ENCODE measurements at places on chromosomes 16 and 17.
A peak's percentile ranks its signal among the peaks of the same experiment; 100 is the strongest.

GRCh38 chr17:18315562-18315922, 449 bp downstream of the SMCR8 start:
- peak; percentile 34 for DNase-seq

DNA sequence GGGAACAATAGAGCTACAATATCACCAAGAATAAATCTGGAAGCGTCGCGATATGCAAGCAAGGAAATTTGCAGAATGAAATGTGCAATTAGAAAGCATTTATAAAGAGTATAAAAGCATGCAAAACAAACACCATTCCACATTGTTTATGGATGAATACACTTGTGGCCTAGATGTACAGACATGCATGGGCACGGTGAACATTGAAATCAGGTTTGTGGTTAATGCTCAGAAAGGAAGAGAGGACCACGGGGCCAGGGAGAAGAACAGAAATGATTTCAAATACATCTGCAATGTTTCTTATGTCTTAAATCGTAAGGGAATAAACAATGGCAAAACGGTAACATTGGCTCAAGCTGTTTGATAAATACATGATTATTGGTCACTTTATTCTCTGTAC, 235.9 kb downstream of the FOXL1 start:
- DNase-seq = no peak

- DNase-seq = no peak
Measured at GRCh38 chr16:22857296-22858025, 43.5 kb downstream of the HS3ST2 start.

DNA sequence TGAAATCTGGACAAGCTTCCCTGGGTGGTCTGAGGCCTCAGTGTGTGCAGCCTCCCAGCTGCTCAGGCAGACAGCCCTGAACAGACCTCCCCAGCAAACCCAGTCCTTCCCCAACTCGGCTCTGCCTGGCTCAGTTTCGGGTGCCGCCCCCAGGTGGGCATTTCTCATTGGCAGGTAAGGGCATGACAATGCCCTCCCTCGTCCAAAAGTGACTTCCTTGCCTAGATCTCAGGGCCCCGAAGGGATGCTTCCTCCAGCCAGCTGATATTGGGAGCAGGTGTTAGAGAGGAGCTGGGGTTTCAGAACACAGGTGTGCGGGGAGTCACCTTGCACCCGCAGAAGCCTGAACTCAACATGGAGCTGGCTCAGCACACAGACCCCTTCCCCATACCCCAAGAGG, 3.8 kb upstream of the PPL start:
- DNase-seq = no peak

GRCh38 chr16:3839402-3840184, 40.9 kb downstream of the CREBBP start:
- no peak for DNase-seq

GRCh38 chr16:12545792-12546342, 257.8 kb downstream of the CPPED1 start:
- DNase-seq = no peak

DNA sequence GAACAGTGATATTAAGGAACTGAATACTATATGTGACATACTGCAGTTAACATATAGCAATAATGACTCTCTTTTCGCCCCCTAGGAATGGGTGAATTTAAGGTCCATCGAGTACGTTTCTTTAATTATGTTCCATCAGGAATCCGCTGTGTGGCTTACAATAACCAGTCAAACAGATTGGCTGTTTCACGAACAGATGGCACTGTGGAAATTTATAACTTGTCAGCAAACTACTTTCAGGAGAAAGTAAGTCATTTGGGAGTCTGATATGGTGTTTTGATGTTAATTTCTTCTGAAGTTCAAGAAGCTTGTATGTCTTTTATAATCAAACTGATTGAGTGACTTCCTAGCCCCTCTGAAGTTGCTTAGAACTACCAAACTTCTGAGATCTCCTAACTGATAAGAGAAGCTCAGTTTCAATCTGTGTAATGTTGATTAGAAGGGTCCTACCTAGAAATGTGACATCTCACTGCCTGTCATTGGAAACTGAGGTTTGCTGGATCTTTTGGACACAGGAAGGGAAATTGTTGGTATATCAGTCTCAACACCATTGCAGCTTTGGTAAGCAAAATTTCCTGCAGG, 1.0 kb downstream of the UTP4 start:
- DNase-seq = no peak
